ENCODE measurements at places on chromosomes 16 and 17.
A peak's percentile ranks its signal among the peaks of the same experiment; 100 is the strongest.

DNA sequence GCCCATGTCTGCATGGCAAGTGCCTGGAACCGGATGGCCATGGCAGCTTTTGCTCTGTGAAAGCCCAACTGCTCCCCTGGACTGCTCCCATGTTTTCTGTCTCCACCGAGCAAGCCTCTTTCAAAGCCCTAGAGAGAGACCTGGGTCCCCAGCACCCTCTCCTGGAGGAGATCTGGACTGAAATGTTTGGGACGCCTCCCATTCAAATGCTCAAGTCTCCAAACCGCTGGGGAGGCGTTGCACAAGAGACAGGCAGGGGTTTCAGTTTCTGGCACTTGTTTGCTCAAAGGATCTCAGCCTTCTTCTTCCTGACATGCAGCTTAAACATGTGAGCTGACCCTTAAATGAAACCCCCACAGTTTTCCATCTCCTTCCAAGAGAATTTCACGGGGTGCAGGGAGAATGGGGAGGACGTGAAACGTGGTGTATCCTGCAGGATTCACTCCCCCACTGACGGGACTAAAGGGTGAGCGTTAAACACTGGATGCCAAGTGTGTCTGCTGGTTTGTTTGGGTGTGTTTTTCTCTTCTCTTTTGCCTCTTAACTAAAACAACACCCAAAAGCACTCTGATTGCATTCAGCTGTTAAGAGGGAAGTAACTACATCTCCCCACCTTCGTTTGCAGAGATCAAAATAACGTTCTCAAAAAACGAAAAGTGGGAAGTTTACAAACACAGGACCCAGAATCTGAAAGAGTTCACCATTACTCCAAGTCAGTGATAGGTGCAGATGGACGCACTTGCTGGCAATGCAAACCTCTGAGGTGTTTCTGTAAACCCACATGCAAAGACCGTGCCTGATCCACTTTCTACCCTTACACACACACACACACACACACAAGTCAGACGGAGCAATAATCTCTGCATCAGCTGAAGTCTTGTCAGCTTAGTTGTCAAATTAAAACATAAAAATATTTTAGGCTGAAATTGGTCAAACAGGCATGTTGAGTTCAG is 256.9 kb downstream of the C16orf95 start:
- peak; percentile 82 for DNase-seq

- DNase-seq, result no peak
Measured at GRCh38 chr17:69466451-69466850, 52.0 kb downstream of the MAP2K6 start.

DNA sequence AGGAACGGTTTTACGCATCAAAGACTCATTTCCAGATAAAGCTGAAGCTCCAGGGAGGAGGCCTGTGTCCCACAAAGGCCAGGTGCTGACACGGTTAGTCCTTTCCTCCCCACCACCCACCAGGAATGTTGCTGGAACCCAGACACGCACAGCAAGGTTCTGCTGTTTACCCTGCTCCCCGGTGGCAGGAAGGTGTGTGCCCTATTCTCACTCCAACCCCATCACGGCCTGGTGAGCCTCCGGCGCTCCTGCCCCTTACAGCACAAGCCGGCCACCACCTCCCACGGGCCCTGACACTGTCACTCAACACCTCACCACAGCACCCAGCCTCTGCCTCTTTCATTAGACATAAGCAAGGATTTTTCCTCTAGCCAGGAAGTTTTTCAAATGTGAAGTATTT is 47.8 kb downstream of the ANKRD11 start:
- DNase-seq, result no peak

GRCh38 chr16:10935226-10935915 is 6.9 kb downstream of the DEXI start:
- DNase-seq, result no peak

GRCh38 chr16:21159281-21159951 is 942 bp downstream of the LDAF1 start:
- DNase-seq, result peak; percentile 13

DNA sequence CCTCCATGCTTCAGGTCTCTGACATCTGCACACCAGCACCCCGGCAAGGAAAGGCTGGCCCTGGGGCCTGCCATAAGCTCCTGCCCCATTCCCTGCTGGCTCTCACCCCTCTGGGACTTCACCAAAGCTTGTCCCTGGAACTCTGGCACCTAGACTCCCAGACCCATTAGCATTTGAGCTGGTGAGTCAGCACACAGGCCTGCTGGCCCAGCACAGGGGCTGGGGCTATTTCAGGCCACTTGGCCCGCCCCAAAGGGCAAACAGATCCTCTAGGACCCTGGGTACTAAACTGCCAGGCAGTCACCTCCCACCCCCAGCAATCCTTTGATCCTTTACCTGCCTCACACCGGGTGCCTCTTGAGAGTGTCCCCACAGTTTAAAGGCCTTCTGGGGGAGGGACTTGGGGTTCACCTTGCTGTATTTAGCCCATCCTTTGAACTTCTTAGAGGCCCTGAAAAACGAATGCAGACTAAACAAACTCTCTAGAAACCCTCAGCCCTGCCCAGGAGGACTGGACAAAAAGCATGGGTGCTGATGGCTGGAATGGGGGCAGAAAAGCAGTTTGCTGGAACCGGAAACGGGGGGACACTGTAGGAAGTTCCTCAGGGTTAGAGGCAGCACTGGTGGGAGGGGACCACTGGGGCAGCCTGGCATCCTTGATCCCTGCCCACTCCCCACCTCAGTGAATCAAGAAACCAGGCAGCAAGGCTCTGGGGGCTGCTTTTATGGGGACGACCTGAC is 3.2 kb upstream of the SAMD14 start:
- DNase-seq, result peak; percentile 48

- DNase-seq, result no peak
Measured at GRCh38 chr17:2292100-2292499, 11.5 kb downstream of the SMG6 start.

DNA sequence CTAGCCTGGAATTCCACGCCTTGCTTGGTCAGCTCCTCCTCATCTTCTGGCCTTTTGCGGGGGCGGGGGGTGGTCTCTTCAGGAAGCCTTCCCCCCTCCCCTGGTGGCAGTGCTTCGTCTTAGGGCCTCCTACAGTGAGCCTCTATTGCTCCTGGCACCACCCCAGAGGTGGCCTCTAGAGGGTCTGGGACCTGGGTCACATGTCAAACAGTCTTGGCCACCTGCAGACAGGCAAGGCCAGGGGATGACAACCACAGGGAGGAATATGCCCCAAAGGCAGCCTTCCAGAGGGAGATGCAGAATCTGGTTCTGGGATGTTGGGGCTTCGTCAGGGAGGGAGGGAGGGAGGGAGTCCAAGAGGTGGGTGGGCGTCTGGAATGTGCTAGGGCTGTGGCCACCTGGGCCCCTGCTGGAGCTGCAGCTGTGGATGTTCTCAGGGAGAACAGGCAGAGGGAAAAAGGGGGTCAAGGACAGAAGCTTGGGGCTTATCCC is 50.6 kb downstream of the SMPD3 start:
- no peak for DNase-seq

GRCh38 chr17:79301469-79301868 is 226.8 kb downstream of the ENGASE start:
- no peak for DNase-seq

DNA sequence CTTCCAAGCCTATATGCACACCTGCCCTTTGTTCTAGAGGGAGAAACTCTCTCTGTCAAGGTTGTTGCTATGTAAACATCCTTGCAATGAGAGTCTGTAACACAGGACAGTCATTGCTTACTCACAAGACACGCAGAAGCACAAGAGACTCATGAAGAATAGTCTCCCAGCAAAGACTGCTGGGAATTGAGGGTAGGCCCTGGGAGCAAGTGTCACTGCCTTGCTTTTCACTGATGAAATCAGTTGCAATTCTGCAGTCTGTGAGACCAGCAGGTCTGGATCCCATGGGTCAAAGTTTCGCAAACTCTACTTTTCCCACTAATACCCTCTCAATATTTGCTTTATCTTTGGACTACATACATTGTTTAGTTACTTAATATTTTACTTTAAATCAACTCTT is 177.4 kb downstream of the FTO start:
- peak; percentile 52 for DNase-seq

- DNase-seq, result no peak
Measured at GRCh38 chr16:22428654-22429053, 54.2 kb upstream of the CDR2 start.

DNA sequence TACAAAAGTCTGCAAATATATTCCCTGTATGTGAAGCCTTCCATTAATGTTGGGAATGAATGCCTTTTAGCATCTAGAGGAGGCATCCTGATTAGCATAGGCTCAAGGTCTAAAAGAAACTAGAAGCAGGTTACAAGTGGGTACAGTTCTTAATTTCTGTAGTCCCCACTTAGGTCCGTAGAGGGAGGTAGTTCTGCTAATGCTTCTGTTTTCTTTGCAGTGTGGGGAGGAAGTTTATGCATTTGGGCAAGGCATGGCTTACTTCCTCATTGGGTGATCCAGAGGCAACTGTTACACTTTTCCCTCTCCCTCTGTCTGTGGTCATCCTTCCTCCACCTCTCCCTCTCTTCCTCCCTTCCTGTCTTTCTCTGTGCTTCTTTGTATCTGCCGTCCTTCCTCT is 108.4 kb upstream of the ZKSCAN2 start:
- DNase-seq, result no peak

DNA sequence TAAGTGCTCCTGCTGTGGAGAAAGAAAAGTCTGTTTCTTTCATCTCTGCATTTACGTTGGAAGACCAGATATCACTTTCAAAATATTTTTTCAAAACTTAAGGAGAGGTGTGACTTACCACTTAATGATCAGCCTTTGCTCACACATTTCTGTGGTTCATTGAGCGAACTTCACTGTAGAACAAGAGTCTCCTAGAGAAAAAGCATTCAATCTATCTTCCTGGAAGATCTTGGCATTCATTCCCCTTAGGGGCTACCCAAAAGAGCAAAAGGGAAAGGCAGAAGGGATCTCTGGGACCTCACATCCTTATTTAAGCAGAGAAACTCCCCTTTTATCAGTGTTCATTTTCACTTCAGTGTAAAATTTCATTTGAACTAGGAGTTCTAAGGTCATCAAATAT is 61.2 kb downstream of the HS3ST3A1 start:
- peak; percentile 45 for DNase-seq

GRCh38 chr16:20300312-20301097 is 26.8 kb downstream of the GP2 start:
- peak; percentile 64 for DNase-seq

GRCh38 chr16:49854796-49855203 is 1.1 kb downstream of the ZNF423 start:
- DNase-seq, result no peak

DNA sequence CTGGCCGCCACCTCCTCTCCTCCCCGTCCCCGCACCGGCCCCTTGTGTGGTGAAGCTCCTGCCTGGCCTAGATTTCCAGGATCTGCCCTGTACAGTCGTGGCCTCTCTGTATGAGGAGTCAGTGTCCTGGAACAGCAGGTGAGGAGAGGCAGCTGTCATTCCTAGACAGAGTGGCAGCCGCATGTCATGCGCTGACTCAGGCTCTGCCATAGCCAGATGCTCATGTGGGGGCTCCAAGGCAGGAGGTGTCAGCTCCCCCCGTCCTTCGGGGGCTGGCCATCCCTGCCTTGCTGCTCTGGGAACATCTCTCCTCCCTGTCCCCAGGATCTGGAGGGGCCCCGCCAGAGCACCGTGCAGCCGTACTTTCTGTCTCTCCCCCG is 60.4 kb downstream of the BAIAP2 start:
- DNase-seq, result no peak

GRCh38 chr17:76141212-76142038 is at the start of gene FOXJ1:
Gene FOXJ1, minus strand, starts transcription at chr17:76141245. Its CDS starts 850 bp downstream, at chr17:76140395.
- peak; percentile 84 for DNase-seq

- no peak for DNase-seq
Measured at GRCh38 chr17:81457917-81458555, 54.6 kb downstream of the ACTG1 start.

GRCh38 chr16:64398793-64399192 is 723.1 kb downstream of the CDH11 start:
- DNase-seq, result peak; percentile 63

DNA sequence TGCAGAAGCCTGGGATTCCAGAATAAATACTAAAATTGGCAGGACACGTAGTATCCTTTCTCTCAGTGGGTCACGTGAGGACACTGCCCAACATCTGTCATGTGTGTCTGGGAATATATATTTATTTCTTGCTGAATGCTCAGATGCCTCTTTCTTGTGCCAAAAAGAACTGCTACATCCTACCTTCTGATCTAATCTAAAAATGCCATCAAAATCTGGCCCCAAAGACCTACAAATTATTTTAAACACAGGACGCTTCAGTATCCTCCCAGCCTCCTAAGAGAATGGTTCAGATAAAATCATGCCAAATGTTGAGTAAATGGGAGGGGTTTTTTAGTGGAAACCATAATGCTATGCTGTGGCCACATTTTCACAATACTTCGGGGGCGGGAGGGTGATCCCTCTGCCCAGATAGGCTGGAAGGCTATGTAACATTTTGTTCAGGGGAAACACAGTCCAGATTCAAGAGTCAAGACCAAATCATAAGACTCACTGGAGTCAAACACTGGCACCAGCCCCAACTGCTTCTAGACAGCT is 22.9 kb upstream of the CORO6 start:
- peak; percentile 93 for DNase-seq

GRCh38 chr16:47448830-47449575 is 11.9 kb downstream of the ITFG1 start:
- no peak for DNase-seq

DNA sequence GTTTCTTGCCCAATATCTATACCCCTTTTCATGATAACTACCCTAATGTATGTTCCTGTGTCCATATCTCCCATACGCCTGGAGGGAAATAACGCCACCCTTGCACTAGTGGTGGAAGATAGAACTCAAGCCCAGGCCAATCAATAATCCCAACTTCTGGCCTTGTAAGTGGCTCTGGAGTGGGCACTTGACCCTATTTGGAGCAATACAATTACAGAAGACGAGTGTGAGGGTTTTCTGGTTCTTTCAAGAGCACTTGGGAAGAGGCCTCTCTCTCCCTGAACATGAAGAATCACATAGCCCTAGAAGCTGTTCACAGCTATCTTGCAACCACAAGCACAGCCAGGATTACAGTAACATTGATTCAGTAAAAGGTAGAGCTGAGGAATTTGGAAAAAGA is 217.9 kb downstream of the RAB11FIP4 start:
- no peak for DNase-seq

- no peak for DNase-seq
Measured at GRCh38 chr16:82660966-82661365, 34.2 kb downstream of the CDH13 start.

DNA sequence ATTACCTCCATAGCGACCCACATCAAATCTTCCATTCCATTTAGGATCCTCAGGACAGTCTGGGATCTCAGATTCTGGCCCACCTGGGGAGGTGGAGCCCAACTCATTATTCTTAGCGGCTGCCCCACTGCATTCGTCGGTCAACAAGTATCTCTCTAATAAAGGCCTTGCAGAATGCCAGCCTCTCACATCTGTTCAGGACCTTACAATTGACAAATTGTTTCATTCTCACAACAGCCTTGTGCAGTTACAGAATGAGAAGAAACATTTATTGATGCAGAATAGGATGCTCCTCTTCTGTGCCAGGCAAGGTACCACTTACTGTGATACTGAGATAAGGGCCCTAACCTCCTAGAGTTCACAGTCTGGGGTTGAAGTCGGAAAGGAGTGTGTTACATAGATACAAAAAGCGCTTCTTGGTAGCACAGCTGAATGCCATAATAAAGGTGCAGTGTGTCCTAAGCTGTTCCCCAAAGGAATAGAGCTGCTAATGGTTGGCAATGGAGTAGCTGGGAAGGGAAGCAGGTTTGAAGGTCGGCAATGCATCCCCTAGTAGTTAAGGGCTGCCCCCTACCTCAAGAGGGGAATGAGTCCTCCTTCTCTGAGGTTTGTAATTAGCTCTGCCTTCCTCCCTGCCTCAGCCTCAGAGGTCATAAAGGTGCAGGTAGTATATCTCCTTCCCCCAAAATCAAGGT is 2.3 kb upstream of the MPP2 start:
- no peak for DNase-seq

Data from cardiac fibroblast (primary cell).